Fibroblast of skin of left quadriceps (primary cell): ENCODE measurements at places on chromosomes 2 and 18.
A peak's percentile ranks its signal among the peaks of the same experiment; 100 is the strongest.

- DNase-seq = no peak
These were observed 113.7 kb downstream of the CDCA7 start for GRCh38 chr2:173468266-173468793.

DNA sequence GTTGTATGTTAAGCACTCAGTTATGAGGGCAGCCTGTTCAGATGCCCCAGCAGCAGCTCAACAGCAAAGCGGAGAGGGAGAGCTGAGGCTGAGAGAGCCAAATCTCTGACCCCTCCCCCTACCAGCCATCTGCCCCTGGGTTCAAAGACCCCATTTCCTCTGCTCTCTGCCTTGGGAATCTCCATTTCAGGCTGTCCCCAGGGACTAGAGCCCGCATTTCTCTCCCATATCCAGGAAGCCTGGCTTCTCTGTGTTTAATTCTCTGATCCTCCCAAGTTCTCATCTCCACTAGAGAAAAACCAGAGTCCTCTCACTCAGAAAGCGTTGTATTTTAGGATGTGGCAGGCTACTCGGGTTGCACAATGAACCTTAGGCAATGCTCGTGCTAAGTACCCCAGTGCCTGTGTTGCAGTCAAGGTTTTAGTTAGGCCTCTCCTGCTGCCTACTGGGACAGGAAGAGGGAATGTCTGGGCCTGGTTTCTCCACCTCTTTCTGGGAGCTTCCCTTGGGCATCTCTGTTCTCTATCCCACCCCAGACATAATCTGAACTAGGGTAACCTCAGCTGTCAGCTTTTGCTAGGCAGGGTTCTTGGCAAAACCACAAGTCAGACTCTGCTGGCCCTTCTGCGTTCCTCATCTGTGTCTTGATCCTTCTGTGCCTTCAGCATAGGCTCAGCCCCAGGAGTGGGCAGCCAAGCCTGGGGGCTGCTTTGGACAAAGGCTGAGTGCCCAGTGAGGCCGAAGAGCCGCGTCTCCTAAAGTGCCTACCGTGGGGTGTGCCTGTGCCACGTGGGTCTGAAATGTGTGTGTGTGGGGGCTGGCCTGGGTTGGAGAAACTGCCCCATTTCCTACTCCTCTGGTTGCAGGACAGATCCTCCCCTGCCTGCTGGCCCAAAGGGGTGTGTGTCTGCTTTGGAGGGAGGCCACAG, 96.8 kb downstream of the STPG4 start:
- peak; percentile 51 for DNase-seq

- DNase-seq = no peak
These were observed 33.2 kb upstream of the RAPGEF4 start for GRCh38 chr2:172702451-172702850.

- DNase-seq = peak; percentile 82
These were observed 79.6 kb downstream of the USP40 start for GRCh38 chr2:233486778-233487552.

DNA sequence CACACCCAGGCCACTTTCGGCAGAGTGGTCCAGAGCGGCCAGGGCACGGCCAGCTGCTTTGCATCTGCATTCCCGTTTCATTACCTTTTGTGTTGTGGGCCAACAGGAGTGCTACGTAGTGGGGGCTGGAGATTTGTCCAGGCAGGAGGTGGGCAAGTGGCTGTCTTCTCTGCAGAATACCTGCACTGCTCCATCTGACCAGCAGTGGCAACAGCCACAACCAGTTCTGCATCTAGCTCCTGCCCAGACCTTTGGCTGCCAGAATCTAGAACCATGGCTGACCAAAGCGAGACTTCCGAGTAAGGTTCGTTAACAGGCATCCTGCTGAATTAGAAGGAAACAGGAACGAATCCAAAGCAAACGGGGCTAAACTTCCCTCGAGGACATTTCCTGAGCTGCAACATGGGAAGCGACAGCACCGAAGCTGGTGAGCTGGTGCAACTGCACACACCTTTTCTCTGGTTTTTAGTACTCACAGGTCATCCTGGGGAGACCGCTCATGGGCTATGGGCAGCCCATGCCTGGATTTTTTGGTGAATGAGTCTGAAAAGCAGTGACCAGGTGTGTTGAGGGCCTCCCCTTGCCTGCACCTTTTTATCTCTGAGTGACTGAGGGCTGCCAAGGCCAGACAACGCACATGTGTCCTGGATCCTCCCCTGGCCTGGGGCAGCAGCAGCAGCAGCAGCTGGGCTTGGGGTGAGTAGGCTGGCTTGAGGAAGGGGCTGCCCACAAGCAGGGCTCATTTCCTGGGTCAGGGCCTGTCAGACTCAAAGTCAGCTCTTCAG, 10.5 kb downstream of the GDF7 start:
- no peak for DNase-seq

DNA sequence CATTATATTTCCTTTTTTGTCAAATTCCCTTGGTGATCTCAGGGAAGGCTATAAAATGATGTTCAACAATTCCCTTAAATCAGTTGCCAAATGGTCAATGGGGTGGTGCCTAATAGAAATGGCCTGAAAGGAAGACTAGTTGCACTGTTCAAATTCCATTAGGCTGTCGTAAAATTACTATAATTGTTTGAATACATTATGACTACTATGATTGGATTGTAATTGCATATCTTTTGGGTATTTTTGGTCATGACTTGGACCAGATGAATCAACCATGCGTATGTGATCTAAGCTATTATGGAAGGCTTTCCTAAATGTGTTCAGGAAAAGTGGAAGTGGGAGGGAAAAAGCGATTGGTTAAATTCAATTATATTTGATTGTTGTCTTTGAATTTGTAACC, 41.3 kb upstream of the KCNE4 start:
- DNase-seq = peak; percentile 87

GRCh38 chr18:78743078-78743477, 236.5 kb upstream of the SALL3 start:
- no peak for DNase-seq

DNA sequence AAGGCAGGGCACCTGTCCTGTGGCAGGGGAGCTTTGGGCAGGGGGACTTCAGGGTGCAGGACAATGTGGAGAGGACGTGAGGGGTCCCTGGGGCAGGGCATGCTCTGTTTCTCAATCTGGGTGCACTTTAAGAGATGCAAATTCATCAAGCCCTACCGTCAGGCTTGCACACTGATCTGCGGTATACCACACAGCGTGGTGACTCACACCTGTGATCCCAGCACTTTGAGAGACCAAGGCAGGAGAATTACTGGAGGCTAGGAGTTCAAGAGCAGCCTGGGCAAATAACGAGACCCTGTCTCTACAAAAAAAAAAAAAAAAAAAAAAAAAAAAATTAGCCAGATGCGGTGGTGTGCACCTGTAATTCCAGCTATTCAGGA, 10.2 kb upstream of the GPC1 start:
- no peak for DNase-seq

- DNase-seq = peak; percentile 72
These were observed 85.6 kb upstream of the ETAA1 start for GRCh38 chr2:67311536-67311935.

DNA sequence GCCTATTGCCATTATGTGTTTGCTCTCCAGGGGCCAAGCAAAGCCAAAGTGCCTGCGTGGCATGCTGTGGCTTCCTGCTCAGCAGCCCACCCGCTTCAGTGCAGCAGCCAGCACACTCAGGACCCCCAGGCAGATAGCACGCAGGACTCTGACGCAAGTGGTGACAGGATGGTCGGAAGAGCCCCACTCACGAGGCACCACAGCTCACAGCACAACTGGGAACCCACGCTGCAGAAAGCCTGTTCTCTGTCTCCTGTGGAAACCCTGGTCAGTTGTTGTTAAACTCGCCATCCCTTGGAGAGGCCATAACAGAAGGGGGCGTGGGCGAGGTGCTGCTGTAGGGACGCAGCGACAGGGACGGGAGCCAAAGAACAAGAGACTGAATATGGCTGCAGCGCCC, 76.4 kb downstream of the HDAC4 start:
- no peak for DNase-seq

DNA sequence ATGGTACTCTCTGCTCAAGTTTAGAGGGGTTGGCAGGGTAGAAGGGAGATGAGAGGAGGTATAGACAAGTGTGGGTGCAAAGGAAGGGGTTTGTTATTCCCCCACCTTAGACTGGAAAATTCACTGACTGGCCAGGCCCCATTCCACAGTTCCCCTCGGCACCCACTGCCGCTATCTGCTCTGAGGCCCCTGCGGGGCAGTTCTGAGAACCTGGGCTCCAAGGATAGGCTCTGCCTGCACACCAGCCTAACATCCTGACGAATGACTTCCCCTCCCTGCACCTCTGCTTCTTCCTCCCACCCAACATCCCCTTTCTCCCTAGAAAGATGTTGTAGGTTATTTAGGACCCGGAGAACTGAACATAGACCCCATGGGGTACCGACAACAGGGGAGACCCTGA, 303.9 kb upstream of the HDAC4 start:
- no peak for DNase-seq

GRCh38 chr2:168530982-168531622, 75.0 kb downstream of the CERS6 start:
- no peak for DNase-seq

DNA sequence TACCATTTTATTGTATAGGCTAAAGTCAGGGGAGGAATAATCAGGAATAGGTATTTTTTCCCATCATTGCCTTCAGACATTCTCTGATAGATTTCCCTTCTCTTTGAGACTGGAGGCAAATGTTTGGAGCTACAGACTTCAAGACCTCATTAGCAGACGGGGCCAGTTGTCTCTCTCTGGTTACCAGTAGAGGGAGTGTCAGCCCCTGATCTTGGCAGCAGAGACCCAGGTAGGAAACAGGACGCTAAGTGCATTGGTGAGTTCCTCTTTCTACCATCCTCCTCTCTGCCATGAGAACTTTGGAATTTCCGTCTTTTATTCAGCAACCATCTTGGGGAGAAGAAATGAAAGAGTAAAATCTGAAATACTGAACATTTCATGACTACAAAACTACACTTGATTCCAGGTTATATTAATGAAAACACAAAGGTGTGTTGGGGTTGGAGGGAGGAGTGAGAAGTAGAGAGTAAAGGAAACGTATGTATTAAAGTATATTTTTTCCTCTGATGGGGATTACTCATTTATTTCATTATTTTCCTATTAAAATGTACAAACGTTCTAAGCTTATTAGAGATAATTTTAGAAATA, 186.2 kb upstream of the GCFC2 start:
- DNase-seq = no peak

DNA sequence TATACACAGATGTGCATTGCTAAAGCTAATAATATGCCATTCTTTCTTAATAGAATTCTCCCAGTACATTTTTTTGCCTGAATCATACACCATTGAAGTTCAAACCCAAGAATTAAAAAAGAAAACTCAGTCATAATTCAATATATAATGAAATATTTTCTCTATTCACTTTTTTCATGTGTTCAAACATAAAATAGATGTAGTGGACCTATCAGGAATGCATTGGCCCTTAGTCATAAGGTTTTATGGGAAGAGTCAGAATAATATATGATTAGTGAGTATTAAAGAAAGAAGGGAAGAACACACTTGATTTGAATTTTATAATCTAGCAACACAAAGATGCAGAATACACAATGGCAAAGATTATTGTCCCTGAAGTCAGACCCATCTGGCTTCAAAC, 297.0 kb upstream of the COL3A1 start:
- peak; percentile 56 for DNase-seq

DNA sequence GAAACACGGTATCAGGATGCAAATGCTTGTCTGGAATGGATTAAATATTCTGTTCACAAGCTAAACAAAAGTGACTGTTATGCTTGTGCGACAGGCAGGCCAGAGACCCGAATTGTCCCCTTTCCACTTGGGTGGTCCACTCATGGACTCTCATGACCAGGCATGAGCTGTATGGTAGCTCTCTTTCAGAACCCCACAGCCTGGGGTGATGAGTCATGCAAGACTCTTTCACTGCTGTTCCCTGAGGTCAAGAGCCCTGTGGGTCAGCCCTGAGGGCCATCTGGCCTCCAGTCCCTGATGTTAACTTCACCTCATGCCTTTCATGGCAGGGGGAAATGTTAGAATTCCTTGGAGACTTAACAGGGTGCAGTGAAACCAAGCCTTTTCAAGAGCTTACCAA, 13.7 kb upstream of the SAP130 start:
- no peak for DNase-seq

GRCh38 chr2:239039479-239039861, 191.6 kb downstream of the TWIST2 start:
- no peak for DNase-seq

- DNase-seq = peak; percentile 47
These were observed 337.5 kb downstream of the GULP1 start for GRCh38 chr2:188628989-188629752.

DNA sequence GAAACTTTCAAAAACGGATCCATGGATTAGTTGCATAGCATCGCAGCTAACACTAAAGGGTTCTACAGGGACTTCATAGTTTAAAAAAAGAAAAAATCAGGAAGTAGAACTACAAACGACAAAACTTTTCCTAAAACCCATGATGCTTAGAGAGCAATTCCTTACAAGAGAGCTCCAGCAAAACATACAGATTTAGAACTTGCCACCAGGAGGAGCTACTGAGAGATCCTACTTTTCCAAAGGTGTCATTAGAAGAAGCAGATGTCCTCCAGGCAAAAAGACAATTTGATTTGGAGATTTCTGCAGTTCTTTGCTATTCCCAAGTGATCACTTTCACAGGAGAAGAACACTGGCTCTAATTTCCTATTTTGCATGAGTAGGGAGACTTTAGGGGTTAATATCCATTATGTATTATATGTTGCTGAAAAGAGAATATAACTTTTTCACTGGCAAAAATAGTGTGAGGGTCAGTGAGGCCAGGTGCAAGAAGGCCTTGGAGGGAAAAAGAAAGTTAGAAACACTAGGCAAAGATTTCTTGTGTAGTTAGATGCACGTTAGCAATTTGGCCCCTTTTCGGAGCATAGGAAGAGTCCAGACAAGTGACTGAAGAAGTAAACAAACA, 436.2 kb downstream of the SUCLG1 start:
- peak; percentile 21 for DNase-seq

- DNase-seq = no peak
These were observed 1.7 kb upstream of the PDCD1 start for GRCh38 chr2:241860184-241861078.

DNA sequence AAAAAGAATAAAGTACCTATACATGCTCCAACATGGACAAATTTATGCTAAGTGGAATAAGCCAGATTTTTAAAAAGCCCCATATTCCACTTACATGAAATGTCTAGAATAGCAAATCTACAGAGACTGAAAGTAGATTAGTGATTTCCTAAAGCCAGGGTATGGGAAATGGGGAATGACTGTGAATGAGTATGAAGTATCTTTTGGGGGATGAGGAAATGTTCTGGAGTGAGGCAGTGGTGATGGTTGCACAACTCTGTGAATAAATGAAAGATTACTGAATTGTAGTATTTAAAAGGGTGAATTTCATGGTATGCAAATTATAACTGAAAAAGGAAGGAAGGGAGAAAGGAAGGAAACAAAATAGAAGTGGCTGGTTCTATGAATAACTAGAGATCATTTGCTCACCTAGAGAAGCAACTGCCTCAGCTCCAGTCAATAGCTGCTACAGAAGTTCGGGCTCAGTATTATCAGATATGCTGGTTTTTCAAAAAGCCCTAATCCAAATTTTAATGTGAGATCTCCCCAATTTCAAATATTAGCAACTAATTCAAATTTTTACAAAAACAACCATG, 39.3 kb downstream of the MAP3K2 start:
- DNase-seq = no peak

GRCh38 chr2:33764551-33764950, 165.5 kb upstream of the FAM98A start:
- no peak for DNase-seq
